ENCODE measurements at places on chromosomes 1 and 21.

- no peak for DNase-seq
These were observed 2.4 kb downstream of the NECAP2 start for GRCh38 chr1:16442941-16443340.

DNA sequence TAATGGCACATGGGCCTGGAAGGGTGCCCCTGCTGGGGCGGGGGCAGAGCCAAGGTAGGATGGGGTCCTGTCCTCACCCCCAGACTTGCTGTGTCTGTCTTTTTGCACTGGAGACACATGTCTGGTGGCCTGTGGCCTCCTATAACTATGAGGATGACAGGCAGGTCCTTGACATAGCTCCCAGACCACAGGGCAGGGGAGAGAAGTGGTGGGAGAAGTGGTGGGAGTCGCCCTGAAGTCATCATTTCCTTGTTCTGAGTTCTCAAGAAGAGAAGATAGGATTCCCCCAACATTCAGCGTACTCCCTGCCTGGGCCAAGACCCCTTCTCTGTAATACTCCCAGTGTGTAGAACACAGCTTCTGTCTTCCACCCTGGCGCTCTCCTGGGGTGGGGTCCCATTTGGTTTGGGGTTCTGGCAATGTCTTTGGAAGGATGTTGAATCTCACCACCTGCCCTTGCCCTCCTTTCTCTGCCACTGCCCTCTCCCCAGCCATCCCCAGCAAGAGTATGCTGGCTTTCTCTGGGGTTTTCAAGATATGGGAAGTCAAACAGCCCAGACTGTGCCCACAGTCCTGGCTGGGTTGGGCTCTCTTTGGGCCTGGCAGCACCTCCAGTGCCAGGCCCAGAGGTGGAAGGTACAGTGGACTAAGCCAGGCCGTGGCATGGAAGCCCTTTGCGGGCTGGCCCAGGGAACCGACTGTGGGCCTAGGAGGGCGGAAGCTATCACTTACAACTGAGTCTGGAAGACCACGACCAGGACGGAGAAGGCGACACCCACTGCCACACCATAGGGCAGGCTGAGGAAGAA is 19.4 kb downstream of the SLC26A9 start:
- no peak for DNase-seq

DNA sequence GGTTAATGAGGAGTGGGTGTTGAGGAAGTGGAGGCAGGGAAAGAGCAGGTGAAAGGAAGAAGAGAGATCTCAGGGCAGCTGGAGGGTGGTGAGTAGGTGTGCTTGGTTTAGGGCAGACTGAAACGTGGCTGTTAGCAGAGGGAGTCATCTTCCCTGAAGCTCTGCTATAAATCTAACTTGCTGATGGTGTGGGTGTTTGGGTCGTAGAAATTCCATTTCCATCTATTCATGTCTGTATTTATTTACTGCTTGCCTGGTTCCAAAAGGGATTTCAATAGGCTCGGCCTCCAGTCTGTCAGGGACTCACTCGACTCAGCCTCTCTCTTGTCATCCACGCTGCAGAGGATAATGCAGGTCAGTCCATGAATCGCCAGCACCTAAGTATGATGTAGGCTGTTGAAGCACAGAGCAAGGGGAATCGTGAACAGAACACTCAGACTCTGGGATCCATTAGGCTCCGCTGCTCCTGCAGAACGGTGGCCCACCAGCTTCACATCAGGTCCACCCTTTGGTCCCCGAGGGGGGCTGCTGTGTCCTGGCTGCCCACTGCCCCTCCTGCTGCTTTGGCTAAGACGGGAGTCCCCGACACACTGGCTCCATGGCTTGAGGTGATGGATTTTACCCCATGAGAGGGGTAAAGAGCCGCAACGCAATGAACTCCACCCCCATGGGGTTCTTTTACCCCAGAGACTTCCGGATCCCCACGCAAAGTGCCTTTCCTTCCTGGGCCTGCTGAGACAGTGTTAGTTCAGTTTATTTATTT is 156.2 kb downstream of the RHOU start:
- no peak for DNase-seq

- no peak for DNase-seq
These were observed 1.1 kb downstream of the GFI1 start for GRCh38 chr1:92485381-92486250.

- peak; percentile 30 for DNase-seq
These were observed 21.1 kb downstream of the FYB2 start for GRCh38 chr1:56798053-56798471.

- peak; percentile 6 for DNase-seq
These were observed 2.7 kb upstream of the PRKACB start for GRCh38 chr1:84141182-84142003.

GRCh38 chr21:16913010-16913409 is 599.8 kb upstream of the CXADR start:
- no peak for DNase-seq

DNA sequence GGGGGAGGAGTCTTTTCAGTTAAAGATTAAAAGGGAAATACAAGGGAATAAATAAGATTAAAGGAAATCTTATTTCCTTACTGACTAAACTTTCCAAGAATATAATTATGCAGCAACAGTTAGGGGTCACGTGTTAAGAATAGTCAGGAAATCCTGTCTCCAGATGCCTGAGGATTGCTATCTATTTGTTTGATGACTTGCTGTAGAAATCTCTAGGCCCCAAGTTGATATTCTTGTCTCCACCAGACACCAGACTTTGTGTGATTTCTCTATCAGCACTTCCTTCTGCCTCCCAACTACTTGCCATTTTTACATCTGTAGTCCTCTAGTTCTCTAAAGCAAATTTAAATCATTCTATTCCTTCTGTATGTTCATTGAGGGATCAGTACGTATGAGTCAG is 77.5 kb downstream of the RPAP2 start:
- DNase-seq: no peak

GRCh38 chr1:224064150-224064549 is 49.8 kb upstream of the FBXO28 start:
- DNase-seq: no peak

DNA sequence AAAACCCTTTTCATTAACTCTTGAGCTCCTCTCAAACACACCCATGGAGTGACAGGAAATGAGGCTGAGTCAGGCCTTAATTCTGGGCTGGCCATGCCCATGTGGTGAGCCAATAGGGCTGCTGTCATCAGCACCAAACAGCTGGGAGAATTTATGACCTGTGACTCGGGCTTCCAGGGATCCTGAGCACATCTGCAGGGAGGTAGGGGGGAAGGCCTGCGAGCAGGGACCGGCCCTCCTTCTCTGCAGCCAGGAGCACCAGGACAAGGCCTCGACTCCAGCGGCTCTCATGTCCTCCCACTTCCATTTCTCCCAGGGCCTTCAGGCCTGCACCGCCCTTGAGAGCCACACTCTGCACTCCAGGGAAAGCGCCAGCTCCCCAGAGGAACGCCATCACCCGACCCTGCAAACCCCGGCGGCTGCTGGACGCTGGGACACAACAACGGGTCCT is 14.6 kb downstream of the RIPK4 start:
- DNase-seq: peak; percentile 92

DNA sequence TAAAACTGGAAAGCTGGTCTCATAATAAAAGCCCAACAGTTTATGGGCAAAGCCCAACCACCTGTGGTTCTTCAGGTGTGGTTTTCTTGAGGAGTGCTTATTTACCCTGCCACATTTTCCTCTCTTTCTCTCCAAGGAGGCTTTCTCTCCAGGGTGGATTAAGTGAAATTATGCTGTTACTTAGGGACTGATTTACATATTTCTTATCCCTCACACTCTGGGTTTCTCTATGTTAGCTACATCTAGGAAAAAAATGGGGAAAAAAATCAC is 4.8 kb downstream of the TBX19 start:
- peak; percentile 28 for DNase-seq

- DNase-seq: no peak
These were observed 69.4 kb downstream of the SLC30A10 start for GRCh38 chr1:219858980-219859379.

- DNase-seq: no peak
These were observed 45.1 kb downstream of the GRIK3 start for GRCh38 chr1:36989241-36989640.

GRCh38 chr1:64703600-64703999 is 41.3 kb upstream of the RAVER2 start:
- DNase-seq: no peak

DNA sequence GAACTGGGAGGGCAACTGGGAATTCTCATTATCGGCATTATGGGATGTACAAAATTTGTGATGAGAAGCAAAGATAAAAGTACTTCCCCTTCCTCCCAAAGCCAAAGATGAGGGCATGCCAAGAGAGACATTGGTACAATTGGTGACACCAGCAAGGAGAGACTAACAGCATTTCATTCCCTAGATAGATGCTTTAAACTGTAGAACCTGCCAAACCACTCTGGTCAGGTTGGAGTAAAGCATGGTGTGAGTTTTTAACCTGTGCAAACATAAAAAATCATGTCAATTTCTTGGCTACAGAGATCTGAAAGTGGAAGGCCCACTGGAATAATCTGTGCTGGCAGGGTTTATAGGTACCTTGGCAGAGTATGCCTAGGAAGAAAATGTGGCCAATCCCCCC is 19.4 kb downstream of the CTXND2 start:
- no peak for DNase-seq

DNA sequence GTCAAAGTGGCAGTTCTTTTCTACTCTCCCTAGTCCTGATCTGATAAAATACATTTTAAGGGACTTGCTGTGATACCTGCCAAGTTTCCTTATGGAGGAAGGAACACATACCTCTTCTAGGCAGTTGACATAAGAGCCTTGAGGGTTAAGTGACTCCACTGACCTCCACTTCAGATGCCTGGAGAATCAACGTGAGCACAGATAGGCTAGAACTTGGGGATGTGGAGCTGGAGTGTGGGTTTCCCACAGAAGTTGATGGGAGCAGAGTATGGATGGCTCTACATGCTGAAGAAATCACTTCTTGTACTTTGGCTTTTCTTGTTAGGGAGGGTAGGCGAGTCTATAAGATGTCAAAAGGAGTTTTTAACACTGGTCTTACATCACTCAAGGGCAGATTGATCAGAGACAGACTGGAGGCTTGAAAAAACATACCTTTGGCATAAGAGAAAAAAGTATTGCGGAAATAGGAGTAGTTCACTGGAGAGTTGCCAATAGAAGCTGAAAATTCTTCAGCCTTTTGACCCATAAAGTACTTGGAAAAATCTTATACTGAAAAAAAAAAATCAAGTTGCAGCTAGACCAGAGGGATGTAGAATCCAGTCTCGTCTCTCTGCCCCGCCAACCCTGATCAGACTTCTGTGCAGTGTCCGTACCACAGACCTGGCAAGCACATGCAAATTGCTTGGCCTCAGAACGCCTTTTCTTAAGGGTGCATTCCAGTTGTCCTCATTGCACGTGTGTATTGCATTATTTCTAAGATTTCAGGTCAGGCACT is 5.5 kb downstream of the RHOU start:
- peak; percentile 10 for DNase-seq

GRCh38 chr1:201422436-201423030 is 1.0 kb upstream of the TNNI1 start:
- DNase-seq: no peak

- no peak for DNase-seq
These were observed 1.5 kb downstream of the SLAMF8 start for GRCh38 chr1:159828176-159828575.

DNA sequence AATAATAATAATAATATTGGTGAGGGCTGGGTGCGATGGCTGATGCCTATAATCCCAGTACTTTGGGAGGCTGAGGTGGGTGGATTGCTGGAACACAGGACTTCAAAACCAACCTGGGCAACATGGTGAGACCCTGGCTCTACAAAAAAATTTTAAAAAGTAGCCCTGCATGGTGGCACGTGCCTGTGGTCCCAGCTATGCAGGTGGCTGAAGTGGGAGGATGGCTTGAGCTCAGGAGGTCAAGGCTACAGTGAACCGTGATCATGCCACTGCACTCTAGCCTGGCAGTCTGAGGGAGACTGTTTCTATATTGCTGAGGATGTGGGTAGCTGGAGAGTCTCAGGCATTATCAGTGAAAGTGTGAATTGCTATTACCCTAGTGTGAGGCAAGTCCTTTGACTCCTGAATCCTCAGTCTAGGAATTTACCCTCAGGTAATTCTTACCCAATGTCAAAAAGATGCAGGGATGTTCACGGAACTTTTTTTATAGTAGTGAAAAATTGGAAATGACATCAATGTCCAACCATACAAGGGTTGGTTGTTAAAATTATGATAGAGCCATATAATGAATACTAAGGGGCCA is 61.8 kb upstream of the RPL11 start:
- no peak for DNase-seq

DNA sequence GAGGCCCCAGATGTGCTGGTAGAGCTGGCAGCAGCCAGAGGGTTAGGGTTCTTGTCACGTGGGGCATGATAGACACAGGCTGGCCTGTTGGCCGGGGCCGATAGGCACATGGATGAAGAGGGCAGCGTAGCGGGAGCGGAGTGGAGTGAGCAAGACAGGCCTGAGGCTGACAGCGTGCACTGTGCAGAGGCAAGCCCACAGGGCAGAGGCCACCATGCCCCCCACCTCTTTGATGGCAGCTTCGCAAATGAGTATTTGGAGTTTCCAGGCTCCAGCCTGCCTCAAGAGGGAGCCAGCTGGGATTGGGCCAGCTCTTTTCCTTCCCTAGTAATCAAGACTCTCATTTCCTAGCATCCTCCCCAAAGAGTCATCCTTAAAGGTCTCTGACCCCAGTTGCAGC is 43.5 kb downstream of the TMCC2 start:
- DNase-seq: no peak

DNA sequence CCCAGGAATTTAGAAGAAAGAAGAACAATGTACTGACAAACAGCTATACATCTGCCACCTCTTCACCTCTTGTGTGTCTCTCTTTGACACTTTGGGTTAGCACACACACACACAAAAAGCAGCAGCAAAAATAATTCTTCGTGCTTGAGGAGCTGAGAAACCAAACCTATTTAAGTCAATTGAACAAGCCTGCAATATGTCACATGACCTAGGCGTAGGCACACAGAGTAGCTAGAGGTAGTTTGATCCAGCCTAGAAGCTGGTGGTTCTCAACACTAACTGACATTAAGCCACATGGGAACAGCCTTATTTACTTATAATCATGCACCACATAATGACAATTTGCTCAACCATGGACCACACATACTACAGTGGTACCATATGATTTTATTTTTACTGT is 32.3 kb downstream of the RRAGC start:
- no peak for DNase-seq

DNA sequence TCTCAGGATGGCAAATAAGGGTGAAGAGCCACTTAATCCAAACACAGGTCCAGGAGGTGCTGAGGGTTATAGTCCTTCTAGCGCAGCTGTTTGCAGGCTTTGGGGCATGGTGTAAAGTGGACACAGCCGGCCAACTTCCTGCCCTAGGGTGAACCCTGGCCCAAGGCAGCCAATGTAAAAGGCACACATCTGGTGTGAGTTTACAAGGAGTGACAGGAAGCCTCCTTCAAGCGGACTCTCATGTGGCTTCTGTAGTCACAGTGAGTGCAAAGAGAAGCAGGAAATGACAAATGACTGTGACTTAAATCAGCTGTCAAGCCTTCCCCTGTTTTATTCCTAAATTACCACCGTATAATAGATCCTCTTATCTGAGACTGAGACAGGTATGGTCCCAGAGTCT is 213.0 kb downstream of the CRB1 start:
- no peak for DNase-seq

DNA sequence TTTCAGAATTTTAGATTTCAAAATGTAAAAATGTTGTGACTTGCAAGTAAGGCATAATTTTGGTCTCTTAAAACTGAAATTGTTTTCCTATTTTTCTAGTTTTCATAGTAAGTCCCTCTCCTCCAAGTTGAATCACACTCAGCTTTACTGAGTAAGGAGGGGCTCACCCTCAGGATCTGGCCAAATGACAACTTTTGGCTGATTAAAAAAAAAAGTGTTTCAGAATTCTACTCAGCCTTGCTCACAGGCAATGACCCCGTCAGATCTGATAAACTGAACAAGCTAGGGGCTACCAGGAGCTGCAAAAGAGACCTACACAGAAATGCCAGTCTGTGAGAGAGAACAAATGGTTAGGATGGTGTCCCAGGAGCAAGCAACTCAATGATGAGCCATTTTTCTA is 159.8 kb downstream of the PBX1 start:
- DNase-seq: peak; percentile 54

Data from fibroblast of upper back skin (primary cell).